ENCODE measurements at places on chromosomes 1 and 21. TPM values are rescaled to one million over a fixed set of nuclear protein-coding genes. Genes with fewer than 3 reads are reported as not detected.

DNA sequence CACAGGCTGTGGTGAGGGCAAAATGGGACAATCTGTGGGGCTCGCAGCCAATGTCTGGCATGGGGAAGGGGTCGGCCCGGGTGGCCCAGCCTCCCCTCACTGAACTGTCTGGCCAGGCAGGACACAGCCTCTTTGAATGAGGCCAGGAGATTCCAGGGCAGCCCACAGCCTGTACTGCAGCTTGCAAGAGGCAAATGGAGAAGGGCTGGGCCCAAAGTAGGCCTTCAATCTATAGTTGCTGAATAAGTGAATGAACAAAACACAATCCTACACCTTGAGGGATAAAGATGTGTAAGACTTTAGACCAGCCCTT is 23.2 kb downstream of the SLC27A3 start:
- no peak overlapping the region for H3K4me3 ChIP-seq
- H3K36me3 ChIP-seq: peaks cover 14% of the 10 kb centered on the region
- H3K27me3 ChIP-seq: no peaks in the 10 kb centered on the region
- peaks cover 60% of the 10 kb centered on the region for H3K4me1 ChIP-seq

- H3K27me3 ChIP-seq: no peaks in the 10 kb centered on the region
- H3K27ac ChIP-seq: no peak overlapping the region
- H3K4me3 ChIP-seq: no peak overlapping the region
- no peaks in the 10 kb centered on the region for H3K4me1 ChIP-seq
- H3K36me3 ChIP-seq: no peaks in the 10 kb centered on the region
Measured at GRCh38 chr1:238675221-238675620, 711.1 kb upstream of the CHRM3 start.

DNA sequence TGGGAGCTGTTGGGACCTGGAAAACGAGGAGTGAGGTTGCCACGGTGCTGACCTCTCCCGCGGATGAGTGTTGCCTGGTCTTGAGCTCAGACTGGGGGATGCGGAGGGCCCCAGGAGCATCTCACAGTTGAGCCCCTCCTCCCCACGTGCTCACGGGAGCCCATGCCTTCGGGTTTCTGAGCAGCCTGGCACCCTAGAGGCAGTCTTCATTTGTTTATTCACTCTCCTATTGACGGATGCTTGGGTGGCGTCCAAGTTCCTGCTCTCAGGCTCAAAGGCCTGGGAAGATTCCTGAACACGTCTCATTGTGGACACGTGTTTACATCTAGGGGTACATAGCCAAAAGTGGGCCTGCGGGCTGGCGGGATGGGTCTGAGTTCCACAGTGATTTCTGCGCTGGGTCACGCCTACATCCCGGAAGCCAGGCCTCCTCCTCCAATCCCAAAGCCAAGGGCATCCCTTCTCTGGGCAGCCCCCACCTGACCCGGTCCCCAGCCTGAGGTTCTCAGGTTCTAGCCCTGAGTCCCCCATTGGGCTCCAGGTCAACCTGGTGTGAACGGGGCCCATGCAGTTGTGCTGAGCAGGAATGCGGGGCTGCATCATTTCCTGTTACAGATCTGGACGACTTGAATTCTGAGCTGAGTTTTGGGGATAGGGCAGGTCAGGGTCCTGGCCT is 14.7 kb downstream of the WNT3A start:
- no peak overlapping the region for H3K27ac ChIP-seq
- DNase-seq: no peak
- peaks cover 2% of the 10 kb centered on the region for H3K27me3 ChIP-seq

GRCh38 chr1:247294282-247294681 is 37.4 kb downstream of the ZNF496 start:
- H3K4me3 ChIP-seq: no peak overlapping the region
- DNase-seq: no peak
- no peaks in the 10 kb centered on the region for H3K27me3 ChIP-seq
- peaks cover 42% of the 10 kb centered on the region for H3K4me1 ChIP-seq
- H3K36me3 ChIP-seq: peaks cover 5% of the 10 kb centered on the region

GRCh38 chr1:232622378-232622777 is 7.6 kb downstream of the SIPA1L2 start:
- H3K4me1 ChIP-seq: no peaks in the 10 kb centered on the region
- H3K36me3 ChIP-seq: no peaks in the 10 kb centered on the region
- no peak overlapping the region for H3K4me3 ChIP-seq
- DNase-seq: no peak
- no peak overlapping the region for H3K27ac ChIP-seq

GRCh38 chr1:41891199-41891896 is 27.4 kb downstream of the HIVEP3 start:
- no peaks in the 10 kb centered on the region for H3K36me3 ChIP-seq
- H3K27ac ChIP-seq: peak overlapping the region; percentile 91
- peak; percentile 81 for DNase-seq

- H3K4me1 ChIP-seq: no peaks in the 10 kb centered on the region
- no peak overlapping the region for H3K27ac ChIP-seq
- H3K4me3 ChIP-seq: no peak overlapping the region
- H3K36me3 ChIP-seq: peaks cover 6% of the 10 kb centered on the region
Measured at GRCh38 chr1:217435204-217435603, 195.7 kb downstream of the GPATCH2 start.

DNA sequence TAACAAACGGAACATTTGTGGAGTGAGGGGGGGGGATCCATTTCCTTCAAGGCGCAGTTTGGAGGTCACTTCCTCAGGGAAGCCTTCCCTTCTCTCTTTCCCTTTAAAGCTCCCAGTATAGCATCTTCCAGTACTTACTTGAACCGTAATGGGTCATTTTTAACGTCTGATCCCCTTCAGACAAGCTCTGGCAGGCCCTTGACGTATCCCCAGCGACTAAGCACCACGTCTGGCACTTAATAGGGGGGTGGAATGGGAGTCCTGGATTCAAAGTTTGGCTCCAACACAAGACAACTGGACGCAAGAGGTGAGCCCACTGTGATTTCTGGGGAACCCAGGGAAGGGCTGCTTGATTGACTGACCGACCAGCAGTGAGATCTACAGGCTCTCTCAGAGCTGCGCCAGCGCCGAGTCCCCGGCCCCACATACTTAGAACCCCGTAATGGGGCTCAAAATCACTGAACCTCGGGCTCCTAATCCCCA is 441 bp downstream of the YARS1 start:
- H3K4me3 ChIP-seq: peak overlapping the region; percentile 84
- DNase-seq: no peak
- H3K4me1 ChIP-seq: peaks cover 58% of the 10 kb centered on the region
- H3K27ac ChIP-seq: peak overlapping the region; percentile 94
- no peaks in the 10 kb centered on the region for H3K27me3 ChIP-seq
- H3K36me3 ChIP-seq: peaks cover 52% of the 10 kb centered on the region

- DNase-seq: no peak
- no peaks in the 10 kb centered on the region for H3K36me3 ChIP-seq
- no peak overlapping the region for H3K4me3 ChIP-seq
- no peak overlapping the region for H3K27ac ChIP-seq
- no peaks in the 10 kb centered on the region for H3K4me1 ChIP-seq
- H3K27me3 ChIP-seq: peaks cover 38% of the 10 kb centered on the region
Measured at GRCh38 chr1:8133190-8133589, 107.1 kb upstream of the ERRFI1 start.

- no peaks in the 10 kb centered on the region for H3K4me1 ChIP-seq
- no peaks in the 10 kb centered on the region for H3K27me3 ChIP-seq
- no peak for DNase-seq
- H3K4me3 ChIP-seq: no peak overlapping the region
Measured at GRCh38 chr21:38036016-38036415, 119.8 kb upstream of the KCNJ6 start.

GRCh38 chr1:234604495-234605398 is 5.2 kb downstream of the IRF2BP2 start:
- peaks cover 52% of the 10 kb centered on the region for H3K36me3 ChIP-seq
- peaks cover 49% of the 10 kb centered on the region for H3K4me1 ChIP-seq
- H3K4me3 ChIP-seq: peak overlapping the region; percentile 86

- H3K27me3 ChIP-seq: peaks cover 26% of the 10 kb centered on the region
- H3K4me1 ChIP-seq: peaks cover 15% of the 10 kb centered on the region
- DNase-seq: no peak
- no peak overlapping the region for H3K4me3 ChIP-seq
Measured at GRCh38 chr1:202278751-202279150, 63.0 kb downstream of the UBE2T start.

DNA sequence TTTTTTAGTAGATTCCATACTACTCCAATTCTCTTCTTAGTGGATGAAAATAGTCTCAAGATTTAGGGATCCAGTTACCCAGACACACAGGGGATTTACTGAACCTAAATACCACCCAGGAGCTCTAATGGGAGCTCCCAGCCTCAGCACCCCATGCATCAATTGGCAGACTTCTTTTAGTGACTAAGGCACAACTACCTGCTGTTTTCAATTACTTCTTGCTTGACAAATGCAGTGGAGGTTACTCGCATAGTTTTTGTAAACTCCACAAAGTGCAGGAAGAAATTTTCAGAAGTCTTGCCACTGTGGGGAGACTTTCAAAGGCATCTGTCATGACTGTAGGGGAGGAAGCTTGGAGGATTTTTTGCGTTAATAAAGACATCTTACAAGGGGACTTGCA is 35.5 kb upstream of the MAP10 start:
- peaks cover 2% of the 10 kb centered on the region for H3K27me3 ChIP-seq
- H3K36me3 ChIP-seq: no peaks in the 10 kb centered on the region
- H3K4me1 ChIP-seq: peaks cover 4% of the 10 kb centered on the region
- no peak for DNase-seq
- no peak overlapping the region for H3K4me3 ChIP-seq

- no peak for DNase-seq
- peaks cover 2% of the 10 kb centered on the region for H3K36me3 ChIP-seq
Measured at GRCh38 chr1:166929911-166930310, 45.4 kb downstream of the ILDR2 start.

- H3K4me3 ChIP-seq: peak overlapping the region; percentile 92
- H3K4me1 ChIP-seq: peaks cover 24% of the 10 kb centered on the region
- peaks cover 7% of the 10 kb centered on the region for H3K27me3 ChIP-seq
- H3K27ac ChIP-seq: peak overlapping the region; percentile 85
- H3K36me3 ChIP-seq: no peaks in the 10 kb centered on the region
Measured at GRCh38 chr1:23168079-23168444, 594 bp downstream of the LUZP1 start.

DNA sequence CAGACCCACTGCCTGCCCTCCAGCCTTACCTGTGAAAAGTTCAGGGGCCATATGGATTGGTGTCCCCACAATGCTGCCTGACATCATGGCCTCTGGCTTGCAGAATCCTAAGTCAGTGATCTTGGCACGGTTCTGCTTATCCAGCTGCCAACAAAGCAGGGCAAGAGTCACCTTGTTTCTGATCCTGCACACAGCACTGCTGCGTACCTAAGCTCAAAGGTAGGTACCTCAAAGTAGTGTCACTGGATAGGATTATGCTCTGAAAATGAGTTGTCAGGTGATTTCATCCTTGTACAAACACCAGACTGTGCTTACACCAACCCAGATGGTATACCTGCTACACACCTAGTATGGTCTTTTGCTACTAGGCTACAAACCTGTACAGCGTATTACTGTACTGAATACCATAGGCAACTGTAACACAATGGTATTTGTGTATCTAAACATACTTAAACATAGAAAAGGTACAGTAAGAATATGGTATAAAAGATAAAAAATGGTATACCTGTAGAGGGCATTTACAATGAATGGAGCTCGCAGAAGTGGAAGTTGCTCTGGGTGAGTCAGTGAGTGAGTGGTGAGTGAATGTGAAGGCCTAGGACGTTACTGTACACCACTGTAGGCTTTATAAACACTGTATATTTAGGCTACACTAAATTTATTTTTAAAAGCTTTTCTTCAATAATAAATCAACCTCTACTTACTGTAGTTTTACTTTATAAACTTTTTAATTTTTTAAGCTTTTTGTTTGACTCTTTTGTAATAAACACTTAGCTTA is 29.1 kb upstream of the RBBP5 start:
- no peaks in the 10 kb centered on the region for H3K27me3 ChIP-seq
- no peaks in the 10 kb centered on the region for H3K4me1 ChIP-seq
- H3K4me3 ChIP-seq: no peak overlapping the region
- H3K27ac ChIP-seq: no peak overlapping the region

The CFAP45 gene
- 0.79 TPM for total RNA-seq

The LCE1A gene
- not detected for total RNA-seq

The CD247 gene
- 251 TPM for total RNA-seq

The DISP1 gene
- 1.5 TPM for total RNA-seq

The ACBD3 gene
- total RNA-seq: 19.9 TPM

The KCNQ4 gene
- total RNA-seq: 0.87 TPM

The BCL10 gene
- 27.0 TPM for total RNA-seq

The NBPF6 gene
- total RNA-seq: not detected

The C21orf58 gene
- total RNA-seq: 59.0 TPM

The PEAR1 gene
- total RNA-seq: 0.40 TPM

The GOLT1A gene
- total RNA-seq: not detected

The PPCS gene
- total RNA-seq: 34.4 TPM

The SPRR2F gene
- not detected for total RNA-seq

The PLA2G2A gene
- total RNA-seq: not detected

The NLRP3 gene
- 4.7 TPM for total RNA-seq

The OR6N1 gene
- total RNA-seq: not detected
